ENCODE measurements at places on chromosomes 1 and 21.
A peak's percentile ranks its signal among the peaks of the same experiment; 100 is the strongest.

- DNase-seq = no peak
Observed at GRCh38 chr1:212410231-212410820, 4.4 kb downstream of the PACC1 start.

DNA sequence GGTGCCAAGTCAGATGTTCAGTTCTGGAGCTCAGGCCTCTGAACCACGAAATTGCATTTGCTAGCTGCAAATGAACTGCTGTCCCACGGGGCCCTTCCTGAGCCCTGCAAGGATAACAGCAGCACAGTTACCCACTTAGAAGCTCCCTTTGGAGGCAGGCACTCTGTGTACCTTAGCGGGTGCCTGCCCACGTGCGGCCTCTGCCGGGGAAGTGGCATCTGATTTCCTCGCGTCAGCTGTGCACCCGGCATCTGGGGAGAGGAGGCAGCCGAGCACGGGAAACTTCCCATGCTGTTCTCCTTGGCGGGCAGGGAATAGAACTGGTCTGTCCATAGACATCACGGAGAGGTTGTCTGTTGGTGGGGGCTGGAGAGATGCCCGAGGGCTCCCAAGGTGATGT is 148.0 kb upstream of the C1orf174 start:
- no peak for DNase-seq

GRCh38 chr1:72282271-72283021 is at the start of gene NEGR1:
TSS of gene NEGR1 (minus strand) at chr1:72282539.
- DNase-seq = peak; percentile 91

GRCh38 chr1:113808450-113809195 is 3.7 kb downstream of the RSBN1 start:
- no peak for DNase-seq

DNA sequence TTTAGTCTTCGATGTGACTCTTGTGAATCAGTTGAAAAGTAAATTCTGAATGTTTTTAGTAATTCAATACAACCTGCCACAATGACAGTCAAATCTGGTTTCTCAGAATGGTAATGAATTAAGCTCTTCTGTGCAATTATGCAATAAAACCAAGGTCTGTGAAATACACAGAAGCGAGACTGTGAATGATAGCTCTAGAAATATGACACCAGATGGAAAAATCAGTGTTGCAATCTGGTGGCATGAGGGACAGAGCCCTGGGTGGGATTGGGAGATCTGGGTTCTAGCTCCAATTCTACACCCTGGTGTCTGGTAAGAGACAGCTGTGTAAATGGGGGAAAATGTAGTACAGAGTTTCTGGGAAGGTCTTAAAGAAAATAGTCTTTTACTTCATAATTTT is 586.4 kb upstream of the ZRANB2 start:
- no peak for DNase-seq

- DNase-seq = no peak
Observed at GRCh38 chr1:220592714-220593113, 64.8 kb downstream of the MARK1 start.

GRCh38 chr1:200351425-200351824 is 58.4 kb downstream of the ZNF281 start:
- no peak for DNase-seq

GRCh38 chr1:48200166-48200900 is 22.2 kb upstream of the SLC5A9 start:
- no peak for DNase-seq

DNA sequence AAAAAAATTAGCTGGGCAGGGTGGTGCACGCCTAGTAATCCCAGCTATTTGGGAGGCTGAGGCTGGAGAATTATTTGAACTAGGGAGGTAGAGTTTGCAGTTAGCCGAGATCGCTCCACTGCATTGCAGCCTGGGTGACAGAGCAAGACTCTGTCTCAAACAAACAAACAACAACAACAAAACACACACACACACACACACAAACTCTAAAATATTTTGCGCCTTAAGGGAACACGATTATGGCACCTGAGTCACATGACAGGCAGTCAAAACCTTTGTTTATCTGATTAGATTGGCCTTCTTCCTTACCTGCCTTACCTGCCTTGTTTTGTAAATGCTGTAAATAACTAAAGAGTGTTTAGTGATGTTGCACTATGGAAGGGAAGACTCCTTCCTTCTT is 20.6 kb upstream of the WNT2B start:
- DNase-seq = no peak

GRCh38 chr1:19319196-19319595 is 7.1 kb downstream of the SLC66A1 start:
- DNase-seq = no peak

DNA sequence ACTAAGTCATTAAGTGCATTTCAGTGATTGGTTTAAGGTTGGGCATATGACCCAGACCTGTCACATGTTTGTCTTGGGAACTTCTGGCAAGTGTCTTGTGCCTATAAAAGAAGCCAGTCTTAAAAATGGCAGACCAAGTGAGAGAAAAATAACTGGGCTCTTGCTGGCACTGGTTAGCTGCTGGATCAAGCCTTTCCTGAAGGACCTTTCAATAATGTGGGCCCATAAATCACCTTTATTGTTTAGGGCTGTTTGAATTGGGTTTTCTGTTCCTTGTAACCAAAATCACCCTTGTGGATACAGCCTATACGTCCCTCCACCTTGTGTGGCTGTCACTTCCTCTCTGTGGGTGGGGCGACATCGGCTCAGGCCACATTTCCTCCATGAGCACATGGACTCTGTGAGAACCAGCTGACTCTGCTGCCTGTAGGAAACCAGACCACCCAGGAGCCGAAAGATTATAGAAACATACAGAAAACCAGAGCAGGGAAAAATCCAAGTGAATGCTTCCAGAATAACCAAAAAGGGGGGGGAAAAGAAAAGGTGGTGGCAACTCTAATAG is 25.6 kb upstream of the WNT4 start:
- DNase-seq = no peak

GRCh38 chr21:34670962-34671348 is 2.2 kb downstream of the CLIC6 start:
- DNase-seq = no peak

DNA sequence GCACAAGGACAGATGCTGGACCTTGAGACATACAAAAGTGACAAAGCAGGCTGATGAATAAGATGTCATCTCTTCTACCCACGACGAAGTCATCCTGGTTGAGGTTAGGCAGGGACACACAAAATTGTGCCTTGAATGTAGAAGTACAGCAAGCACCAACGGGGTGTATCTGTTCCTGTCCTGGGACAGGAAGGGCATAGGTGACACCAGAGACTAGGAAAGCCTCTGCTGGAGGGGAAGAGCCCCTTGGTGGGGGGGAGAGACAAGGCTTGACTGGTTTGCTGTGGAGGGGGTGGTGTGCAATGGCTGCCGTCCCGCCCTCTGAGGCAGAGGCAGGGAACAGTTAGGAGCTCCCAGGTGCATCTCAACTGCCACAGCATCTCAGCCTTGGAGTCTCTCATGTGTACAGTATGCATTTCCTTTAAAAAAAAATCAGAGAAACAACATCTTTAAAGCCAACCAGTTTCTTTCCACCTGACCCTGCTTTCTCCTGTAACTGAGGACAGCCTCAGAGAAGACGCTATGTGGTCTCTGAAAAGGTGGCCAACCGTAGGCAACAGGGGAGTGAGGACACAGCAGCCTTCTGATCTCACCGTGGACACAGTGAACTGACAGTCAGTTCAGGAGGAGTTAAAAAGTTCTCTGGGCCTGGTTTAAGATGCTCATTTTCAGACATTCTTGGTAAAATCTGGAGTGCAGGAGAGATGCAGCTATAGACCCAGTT is 17.7 kb upstream of the GFI1 start:
- DNase-seq = no peak

DNA sequence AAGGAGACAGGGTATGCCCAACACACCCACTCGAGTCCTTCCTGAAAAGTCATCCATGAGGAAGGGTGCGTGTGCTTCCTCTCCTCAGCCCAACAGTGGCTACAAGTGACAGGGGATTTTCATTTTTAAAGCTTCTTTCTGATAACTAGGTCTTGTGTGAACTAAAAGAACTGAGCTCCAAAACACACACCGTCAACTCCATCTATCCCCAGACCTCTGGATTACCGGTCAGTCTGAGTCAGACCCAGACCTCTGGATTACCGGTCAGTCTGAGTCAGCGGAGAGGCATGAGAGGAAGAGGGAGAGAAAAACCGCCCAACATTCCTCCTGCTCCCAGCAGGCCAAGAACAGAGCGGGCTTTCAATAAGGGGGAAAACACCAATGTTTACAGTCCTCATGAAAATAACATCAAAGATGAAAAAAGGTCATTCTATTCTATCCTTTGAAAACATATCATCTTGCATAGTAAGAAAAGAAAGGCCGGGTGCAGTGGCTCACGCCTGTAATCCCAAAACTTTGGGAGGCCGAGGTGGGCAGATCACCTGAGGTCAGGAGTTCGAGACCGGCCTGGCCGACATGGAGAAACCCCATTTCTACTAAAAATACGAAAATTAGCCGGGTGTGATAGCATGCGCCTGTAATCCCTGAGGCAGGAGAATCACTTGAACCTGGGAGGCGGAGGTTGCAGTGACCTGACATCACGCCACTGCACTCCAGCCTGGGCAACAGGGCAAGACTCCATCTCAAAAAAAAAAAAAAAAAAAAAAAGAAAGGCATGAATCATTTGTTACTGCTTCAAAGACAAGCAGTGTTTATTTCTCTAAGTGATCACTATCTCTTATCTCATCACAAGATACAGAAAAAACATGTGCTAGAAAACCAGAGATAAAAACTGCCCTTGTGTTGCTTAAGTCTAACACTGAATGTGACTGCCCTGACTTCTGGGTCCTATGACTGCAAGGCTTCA is 3.4 kb downstream of the PTTG1IP start:
- DNase-seq = no peak

GRCh38 chr1:164602480-164603093 is 43.6 kb downstream of the PBX1 start:
- no peak for DNase-seq

DNA sequence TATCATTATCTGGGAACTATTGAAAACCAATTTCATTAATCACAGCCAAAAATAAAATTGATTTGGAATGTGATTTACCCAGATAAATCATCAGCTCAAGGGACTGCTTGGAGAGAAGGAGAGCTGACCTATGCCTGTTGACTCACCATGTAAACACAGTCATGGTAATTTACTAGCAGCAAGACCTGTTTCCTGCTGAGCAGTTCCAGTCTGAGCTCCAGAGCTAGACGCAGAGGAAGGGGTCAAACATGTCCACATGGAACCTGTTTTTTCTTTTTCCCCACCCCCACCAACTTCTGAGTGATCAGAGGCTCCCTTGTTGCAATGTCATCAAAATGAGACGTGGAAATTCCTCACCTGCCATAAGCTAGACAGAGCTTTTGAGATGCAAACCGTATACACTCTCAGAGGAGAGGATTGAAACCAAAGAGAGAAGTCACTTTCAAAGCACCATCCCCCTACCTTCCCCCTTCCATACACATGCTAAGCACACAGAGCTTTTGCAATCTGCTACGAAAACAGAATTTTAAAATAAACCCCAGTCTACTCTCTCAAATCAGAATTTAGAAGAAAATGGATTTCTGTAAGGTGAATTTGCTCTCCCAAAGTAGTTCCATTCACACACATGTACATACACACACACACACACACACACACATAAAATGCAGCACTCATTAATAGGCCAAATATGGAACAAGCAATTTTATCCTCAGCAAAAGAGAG is 55.9 kb upstream of the PTGFRN start:
- peak; percentile 58 for DNase-seq

DNA sequence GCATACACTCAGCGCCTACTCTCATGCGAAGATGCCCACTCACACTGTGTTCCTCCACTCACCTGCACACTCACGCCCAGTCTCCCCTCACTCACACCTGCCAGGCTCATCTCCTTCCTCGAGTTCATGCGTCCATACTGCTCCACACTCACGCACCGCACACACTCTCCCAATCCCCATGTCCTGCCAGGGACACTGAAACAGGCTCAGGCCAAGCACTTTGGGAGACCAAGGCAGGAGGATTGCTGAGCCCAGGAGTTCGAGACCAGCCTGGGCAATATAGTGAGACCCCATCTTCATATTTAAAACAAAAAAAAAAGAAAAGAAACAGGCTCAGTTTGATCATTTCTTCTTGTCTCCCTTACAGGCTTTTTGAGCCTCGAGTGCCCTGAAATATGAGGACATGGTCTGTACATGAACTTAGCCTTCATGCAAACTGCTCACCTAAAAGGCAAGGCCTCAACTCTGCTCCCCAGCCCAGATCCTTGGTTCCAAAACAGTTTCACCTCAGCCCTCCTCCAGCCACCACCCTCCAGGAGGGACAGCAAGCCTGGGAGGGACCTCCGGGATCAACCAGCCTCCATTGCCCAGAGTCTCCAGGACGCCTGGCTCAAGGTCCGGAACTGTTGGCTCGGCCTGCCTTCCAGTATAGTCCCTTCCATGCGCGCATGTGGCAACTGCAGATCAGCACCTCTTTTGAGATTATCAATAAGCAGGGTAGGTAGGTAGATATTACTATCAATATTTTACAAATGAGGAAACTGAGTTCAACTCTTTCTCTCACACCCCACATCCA is 2.4 kb upstream of the PTAFR start:
- DNase-seq = no peak

DNA sequence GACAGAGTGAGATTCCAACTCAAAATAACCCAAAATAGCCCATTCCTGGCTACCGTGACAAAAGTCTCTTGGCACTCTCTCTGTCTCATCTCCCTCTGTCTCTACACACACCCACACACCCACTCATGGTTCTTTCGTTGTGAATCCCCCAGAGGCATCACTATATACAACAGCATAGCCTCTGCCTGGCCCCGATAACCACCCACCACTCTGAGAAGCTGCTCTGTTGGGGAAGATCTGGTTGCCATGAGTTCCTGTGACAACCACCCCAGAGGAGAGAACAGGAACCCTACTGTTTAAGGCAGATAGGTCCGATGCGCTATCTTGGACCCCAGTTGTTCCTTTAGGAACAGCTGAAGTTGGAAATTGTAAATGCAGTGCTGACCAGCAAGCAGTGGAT is 70.4 kb upstream of the LYST start:
- DNase-seq = no peak

- DNase-seq = no peak
Observed at GRCh38 chr1:8731162-8731561, 86.3 kb downstream of the RERE start.

- no peak for DNase-seq
Observed at GRCh38 chr1:22914633-22915217, 57.9 kb downstream of the LACTBL1 start.

- DNase-seq = no peak
Observed at GRCh38 chr1:178912597-178912996, 41.7 kb upstream of the ANGPTL1 start.

DNA sequence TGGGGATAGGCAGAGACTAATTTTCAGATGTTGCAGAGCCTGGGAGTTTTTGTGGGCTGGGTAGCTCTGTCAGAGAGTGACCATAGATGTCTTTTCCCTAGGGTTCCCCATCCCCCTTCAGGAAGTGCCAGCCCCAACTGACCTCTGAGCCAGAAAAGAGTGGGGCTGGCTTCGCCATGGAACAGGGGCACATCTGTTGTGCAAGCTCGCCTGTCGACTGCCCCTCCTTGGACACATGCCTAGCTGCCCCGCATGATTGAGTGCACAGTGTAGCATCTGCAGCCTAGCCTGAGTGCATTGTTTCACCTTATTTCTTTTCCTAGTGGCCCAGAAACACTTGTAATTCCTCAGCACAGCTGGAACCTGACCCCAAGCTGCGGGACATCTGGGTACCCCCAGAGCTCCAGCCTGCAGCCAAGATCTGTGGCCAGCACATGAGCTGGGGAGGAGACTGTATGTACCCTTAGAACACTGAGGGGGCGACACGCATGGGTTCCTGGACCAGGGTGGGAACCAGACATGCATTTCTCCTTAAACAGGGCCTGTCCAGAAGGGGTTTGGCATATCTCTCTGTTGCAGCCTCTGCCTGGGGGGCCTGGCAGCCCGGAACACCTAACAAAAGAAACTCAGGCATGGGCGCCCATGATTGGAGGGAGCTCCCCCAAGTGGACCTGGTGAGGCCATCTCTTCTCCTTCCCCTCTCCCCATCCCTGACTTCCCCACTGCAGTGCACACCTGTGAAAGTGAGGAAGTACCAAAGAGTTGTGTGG is 55.2 kb downstream of the SYT14 start:
- DNase-seq = no peak

Data from NCI-H510A (cell line).